Neural progenitor cell (in vitro differentiated cells): ENCODE measurements at places on chromosomes 7 and 10.

DNA sequence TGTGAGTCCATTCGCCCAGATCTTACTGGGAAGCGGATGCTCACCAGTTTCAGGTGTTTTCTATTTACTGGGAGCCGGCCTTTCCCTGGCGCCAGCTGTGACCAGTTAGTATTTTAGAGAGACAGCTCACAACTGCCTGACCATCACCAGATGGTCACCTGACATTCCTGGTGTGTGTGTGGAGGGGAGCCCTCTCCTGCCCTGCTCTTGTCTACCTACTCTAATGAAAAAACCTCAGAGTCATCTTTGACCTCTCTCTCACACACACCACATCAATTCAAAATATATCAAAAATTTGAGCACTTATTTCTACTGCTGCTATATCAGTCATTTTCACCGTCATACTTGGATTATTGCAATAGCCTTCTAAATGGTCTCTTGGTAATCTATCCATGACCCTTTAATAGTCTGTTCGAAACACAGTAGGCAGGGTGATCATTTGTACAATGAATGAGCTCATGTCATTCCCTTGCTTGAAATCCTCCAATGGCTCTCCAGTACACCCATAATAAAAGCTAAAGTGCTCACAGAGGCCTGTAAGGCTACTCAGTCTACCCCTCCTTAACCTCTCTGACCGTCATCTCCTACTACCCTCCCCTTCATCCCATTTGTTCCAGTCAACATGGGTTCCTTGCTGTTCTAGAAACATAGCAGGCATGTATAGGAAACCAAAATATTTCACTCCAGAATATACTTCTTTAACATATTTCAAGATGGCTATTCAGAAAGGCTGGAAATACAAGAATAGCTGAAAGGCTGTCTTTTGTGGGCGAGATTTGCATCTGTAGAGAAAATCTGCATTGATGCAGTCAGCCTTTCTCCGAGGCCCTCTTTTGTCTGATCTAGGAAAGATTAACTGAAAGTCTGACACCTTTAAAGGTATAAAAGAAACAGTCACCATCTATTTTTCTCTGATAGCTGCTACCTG lies 17.5 kb upstream of the NT5C3A start:
- DNase-seq = no peak

- no peak for DNase-seq
These were observed 263.2 kb downstream of the DGKB start for GRCh38 chr7:14639329-14639728.

- DNase-seq = no peak
These were observed 33.5 kb downstream of the FIGNL1 start for GRCh38 chr7:50416527-50417182.

GRCh38 chr7:16084370-16084769 lies 337.0 kb downstream of the CRPPA start:
- no peak for DNase-seq

DNA sequence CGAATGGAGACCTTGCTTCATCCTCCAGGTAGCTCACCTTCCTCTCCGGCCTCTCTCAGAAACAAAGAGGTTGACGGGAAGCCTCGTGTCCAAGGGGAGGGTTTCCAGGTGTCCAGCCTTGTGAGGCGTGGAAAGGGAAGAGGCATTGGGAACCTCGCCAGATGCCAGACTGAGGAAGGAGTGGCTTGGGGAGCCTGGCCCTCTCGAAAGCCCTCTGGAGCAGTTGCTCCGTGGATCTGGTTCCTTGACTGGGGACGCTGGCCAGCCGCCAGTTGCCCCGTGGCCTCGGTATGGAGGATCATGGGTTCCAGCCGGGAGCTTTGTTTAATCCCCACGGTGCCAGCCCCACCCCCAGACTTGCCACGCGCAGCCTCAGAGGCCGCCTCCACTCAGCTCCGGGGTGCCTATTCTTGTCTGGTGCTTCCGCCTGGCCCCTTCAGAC lies 30.3 kb upstream of the SUN1 start:
- DNase-seq = no peak

DNA sequence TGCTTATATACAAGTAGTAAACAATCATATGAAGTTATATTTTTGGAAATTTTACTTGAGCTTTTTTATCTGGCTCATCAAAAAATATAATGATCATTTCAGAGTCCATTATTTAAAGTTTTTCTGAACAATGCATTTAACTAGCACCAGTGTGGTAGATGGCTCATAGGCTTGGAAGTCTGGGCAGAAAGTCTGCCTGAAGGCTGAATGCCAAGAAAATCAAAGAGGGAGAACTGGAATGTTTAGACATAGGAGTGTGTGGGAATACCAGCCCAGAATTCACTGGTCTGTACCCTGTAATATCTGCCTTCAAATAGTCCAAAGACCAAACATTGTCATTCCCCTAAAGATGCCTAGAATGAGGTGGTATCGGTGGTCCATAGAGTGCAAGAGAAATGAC lies 40.3 kb upstream of the ANK3 start:
- no peak for DNase-seq

DNA sequence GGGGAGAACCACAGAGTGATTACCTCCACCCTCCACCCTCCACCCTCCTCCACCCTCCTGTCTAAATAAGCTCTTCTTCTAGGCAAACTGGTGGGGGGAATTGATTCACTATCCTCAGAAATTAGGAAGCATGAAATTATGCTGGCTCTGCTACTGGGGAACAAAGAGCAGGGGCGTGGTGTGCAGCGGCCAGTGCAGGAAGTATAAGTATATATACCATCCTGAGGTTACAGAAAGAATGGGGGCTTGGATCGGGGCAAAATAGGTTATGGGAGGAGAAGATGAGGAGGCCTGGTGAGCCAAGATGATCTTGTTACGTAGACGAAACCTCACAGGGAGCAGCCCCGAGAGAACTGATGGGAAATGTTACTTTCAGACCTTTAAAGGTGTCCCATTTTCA lies 49.1 kb downstream of the SYPL1 start:
- no peak for DNase-seq

- DNase-seq = no peak
These were observed 34.7 kb downstream of the ARL4A start for GRCh38 chr7:12722136-12722535.

DNA sequence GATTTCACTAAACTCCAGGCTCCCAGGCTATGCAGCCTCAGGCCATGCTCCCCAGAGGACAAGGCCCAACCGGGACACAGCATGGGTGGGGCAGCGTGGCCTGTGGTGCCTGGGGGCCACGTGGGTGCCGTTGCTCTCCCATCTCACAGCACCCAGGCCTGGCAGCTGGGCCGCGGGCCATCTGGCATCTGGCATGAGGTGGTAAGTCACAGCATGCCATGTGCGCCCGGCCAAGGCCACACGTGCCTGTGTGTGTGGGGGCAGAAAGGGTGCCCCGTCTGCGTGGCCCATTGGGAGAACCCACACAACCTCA lies 204.1 kb downstream of the EBF3 start:
- DNase-seq = no peak

DNA sequence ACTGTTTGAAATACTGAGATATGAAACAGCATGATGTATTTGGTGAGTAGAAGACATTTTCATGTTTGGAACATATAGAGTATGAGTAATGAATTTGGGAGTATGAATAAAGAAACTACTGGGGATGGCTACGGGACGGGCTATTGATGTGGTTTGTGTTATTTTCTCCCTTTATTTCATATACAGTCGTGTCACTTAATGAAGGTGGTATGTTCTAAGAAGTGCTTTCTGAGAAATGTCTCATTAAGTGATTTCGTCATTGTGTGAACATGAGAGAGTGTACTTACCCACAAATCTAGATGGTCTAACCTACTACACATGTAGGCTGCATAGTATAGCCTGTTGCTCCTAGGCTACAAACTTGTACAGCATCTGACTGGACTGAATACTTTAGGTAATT lies 106.3 kb downstream of the CCNY start:
- DNase-seq = no peak

- DNase-seq = no peak
These were observed 232.6 kb upstream of the AUTS2 start for GRCh38 chr7:69365651-69366192.

GRCh38 chr10:42932116-42932515 lies 144.8 kb upstream of the RET start:
- no peak for DNase-seq

- DNase-seq = no peak
These were observed 137.2 kb downstream of the GRID1 start for GRCh38 chr10:86229376-86229775.

- peak; percentile 40 for DNase-seq
These were observed 208.6 kb upstream of the GALNT17 start for GRCh38 chr7:70923181-70923845.

DNA sequence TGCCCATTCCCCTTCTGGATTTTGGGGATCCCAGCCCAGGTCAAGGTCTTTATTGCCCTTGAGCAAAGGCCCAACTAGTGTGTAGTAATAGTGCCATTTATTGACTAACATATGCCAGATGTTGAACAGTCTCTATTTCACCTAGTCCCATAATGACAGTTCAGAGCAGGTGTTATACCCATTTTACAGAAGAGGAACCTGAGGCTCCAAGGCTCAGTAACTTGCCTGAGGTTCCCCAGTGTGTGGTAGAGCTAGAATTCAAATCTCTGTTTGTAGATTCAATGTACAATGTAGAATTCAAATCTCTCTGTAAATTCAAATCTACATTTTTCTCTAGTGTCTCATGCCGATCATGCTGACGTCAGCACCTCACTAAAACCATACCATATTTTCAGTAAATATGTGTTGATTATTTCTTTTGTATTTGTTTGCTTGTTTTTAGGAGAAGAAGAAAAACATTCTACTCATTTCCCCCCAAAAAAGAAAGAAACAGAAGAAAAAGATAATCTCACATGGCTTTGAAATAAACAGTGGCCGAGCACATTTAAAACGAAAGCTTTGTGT lies 329.7 kb downstream of the PRPF18 start:
- no peak for DNase-seq

DNA sequence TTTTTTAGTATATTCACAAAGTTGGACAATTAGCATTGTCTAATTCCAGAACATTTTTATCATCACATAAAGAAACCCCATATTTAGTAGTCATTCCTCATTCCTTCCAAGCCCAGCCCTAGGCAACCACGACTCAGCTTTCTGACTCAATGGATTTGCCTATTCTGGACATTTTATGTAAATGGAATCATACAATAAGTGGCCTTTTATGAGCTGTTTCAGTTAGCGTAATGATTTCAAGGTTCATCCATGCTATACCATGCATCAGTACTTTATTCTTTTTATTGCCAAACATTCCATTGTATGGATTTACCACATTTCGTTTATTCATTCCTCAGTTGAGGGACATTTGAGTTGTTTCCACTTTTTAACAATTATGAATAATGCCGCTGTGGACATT lies 249.2 kb downstream of the DYNC1I1 start:
- DNase-seq = no peak

GRCh38 chr7:2559283-2559950 lies 638 bp downstream of the IQCE start:
- DNase-seq = no peak

DNA sequence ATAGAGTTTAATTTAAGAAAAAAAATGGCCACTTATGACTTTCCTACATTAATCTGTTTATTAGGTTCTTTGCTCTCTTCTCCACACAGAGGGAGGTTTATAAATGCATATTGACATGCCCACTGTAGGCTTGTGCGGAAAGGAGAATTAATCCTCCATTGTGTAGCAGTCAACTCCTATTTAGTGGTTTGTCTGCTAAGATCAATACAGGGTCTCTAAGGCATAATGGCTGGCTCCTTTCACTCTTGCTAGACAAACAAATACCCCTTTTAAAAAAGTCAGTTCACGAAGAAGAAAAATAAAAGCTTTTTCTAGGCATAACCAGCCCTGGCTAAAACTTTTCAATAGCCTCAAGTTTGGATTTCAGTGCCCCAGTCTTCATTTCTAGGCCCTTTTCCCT lies 141.6 kb downstream of the TSPAN12 start:
- peak; percentile 79 for DNase-seq

GRCh38 chr10:99297033-99297432 lies 32.1 kb upstream of the CNNM1 start:
- no peak for DNase-seq

DNA sequence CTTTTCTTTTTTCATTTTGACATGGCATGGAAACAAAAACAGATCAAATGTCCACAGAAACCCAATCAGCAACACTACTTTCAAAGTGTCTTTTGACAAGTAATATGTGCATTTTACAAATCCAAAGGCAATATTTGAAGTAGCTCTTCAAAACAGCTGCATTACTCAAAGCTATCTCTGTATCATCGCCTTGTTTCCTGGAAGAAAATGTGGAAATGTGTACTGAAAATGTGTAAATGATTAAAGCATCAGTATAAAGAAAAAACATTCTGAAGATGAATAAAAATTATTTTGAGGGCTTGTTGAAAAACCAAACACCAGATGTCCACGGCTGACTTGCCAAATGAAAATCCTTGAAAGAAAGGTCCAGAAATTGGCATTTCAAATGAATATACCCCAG lies 16.5 kb upstream of the ITGB8 start:
- no peak for DNase-seq

- no peak for DNase-seq
These were observed 117.4 kb downstream of the CABCOCO1 start for GRCh38 chr10:61779950-61780659.

GRCh38 chr10:61708846-61709245 lies 46.1 kb downstream of the CABCOCO1 start:
- DNase-seq = no peak

GRCh38 chr7:51214098-51214497 lies 102.5 kb downstream of the COBL start:
- no peak for DNase-seq

- no peak for DNase-seq
These were observed 43.2 kb downstream of the BEND7 start for GRCh38 chr10:13485623-13486022.

DNA sequence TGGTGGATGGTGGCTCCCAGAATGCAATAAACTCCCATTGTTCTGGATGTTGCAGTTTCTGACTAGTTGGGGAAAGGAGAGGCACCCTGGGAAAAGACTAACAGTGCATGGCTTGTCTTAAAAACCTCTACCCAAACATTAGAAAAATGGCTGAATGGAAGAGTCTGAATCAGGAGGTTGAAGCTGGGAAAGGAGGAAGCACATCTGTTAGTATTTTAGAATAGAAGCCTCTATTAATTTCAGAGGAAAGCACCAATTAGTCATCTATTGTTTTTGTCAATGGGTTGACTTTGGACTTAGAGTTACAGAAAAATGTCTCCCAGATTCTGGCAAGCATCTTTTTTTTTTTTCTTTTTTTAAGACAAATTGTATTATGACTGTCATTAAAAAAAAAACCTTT lies 56.1 kb upstream of the ELMO1 start:
- no peak for DNase-seq

- no peak for DNase-seq
These were observed 187.5 kb downstream of the XPNPEP1 start for GRCh38 chr10:109735776-109736175.

GRCh38 chr7:17640730-17641377 lies 299.4 kb downstream of the SNX13 start:
- DNase-seq = peak; percentile 54
